ENCODE measurements at places on chromosomes 12 and 14.

DNA sequence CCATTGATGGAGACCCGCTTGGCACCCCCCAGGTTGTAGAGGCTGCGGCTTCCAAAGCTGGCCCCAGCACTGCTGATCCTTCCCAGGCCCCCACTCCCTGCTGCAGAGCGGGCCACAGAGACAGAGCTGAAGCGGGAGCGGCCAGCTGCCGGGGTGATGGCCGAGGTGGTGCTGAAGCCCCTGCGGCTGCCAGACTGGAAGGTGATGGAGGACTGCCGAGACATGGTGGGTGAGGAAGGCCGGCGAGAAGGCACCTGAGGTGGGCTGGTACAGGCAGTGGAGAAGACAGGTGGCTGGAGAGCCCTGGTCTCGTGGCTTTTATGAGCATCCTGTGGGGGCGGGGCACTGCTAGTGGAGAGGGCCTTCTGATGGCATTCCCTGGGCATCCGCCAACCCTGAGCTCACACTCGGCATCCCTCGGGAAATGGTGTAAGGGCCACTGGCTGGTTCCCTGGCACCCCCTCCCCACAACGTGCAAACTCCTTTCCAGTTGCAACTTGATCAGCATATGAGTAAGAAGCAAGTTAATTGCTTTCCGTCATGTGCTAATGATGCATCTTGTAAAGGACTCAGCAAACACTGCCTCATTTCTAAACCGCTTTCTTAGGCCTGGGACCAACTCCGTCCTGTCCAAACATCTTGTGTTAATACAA is at the start of gene KRT75:
Gene KRT75, minus strand, starts transcription at position 291 of the 653 bp plus-strand sequence. Its CDS starts 67 bp downstream, at position 224.
- no peak for DNase-seq

GRCh38 chr12:121632069-121632970 is 6.0 kb downstream of the ORAI1 start:
- no peak for DNase-seq

DNA sequence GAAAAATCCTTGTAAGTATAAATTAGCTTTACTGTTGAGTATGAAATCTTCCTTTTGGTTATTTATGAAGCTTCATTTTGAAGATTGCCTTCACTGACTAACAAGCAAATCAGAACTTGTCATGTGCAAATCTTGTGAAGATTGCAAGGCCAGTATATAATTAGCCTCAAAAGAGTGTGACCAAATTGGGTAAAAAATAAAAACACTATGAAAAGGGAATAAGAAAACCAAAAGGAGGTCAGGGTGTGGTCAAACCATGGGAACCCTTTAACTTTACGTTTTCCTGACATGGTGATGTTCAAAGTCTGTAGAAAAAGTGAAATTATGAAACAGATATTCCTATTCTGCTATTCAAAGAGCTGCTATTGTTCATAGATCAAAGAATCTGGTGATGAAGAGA is 230.3 kb downstream of the BCAT1 start:
- DNase-seq: no peak

GRCh38 chr12:27123642-27124041 is 41.3 kb upstream of the C12orf71 start:
- DNase-seq: no peak

- no peak for DNase-seq
These were observed 116.0 kb upstream of the LHX5 start for GRCh38 chr12:113587720-113588119.

DNA sequence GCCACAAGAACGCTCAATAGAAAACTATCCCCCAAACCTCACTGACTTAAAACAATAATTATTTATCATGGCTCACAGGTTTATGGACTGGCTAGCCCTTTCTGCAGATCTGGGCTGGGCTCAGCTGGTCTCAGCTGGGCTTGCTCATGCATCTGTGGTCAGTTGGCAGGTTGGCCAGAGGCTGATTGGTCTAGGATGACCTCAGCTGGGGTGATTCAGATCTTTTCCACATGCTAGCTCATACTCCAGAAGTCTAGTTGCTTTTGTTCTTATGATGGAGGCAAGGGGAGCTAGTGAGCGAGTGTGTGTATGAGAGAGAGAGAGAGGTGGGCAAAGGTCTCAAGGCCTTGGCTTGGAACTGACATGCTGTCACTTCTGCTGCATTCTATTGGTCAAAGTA is 181.2 kb upstream of the NRXN3 start:
- DNase-seq: peak; percentile 95

- DNase-seq: no peak
These were observed 2.3 kb downstream of the ARHGEF25 start for GRCh38 chr12:57613427-57614109.

DNA sequence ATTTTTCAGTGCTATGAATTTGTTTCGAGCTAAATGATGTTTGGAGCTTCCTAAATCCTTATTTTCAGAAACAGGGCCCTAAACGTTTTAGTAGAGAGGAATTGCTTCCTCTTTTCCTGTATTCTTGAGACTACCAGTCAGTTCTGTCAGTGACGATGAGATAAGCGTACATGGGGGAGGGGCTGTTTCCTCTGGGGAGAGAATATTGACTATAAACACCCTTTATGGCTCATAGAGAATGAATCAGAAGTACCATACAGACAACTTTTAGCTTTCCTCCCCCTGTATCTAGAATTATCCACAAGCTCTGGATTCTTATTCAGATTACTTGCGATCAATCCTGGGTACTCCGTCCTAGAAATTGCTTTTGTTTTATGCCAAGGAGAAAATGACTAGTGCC is 5.1 kb downstream of the TBK1 start:
- no peak for DNase-seq

DNA sequence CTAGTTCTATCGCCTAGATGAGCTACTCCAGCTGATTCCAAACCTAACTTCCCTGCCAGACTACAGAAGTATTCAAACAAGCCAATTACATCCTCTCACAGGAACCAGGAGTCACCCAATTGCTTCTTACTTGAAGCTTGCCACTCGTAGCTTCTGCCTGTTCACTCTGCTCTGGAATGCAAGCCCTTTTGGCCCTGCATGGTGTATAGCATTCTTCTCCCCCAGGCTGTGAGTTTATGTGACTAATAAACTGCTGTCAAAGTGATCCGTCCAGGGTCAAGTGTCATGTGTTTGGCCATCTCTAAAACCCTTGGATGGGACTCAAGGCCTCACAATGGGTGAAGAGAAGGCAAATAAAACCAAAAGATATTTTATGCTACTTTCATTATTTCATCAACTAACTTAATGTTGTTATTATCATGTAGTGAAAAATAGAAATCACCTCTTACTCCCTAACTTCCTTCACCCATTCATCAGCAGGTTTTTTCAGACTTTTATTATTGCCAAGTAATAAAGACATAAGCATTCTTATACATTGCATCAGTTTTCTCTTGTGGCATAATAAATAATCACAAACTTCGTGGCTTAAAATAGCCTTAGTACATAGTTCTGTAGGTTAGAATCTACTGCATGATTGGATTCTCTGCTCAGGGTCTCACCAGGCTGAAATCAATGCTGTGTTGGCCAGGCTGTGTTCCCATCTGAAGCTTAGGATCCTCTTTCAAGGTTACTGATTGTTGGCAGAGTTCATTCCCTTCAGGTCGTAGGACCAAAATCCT is 1981.7 kb upstream of the FLRT2 start:
- no peak for DNase-seq

DNA sequence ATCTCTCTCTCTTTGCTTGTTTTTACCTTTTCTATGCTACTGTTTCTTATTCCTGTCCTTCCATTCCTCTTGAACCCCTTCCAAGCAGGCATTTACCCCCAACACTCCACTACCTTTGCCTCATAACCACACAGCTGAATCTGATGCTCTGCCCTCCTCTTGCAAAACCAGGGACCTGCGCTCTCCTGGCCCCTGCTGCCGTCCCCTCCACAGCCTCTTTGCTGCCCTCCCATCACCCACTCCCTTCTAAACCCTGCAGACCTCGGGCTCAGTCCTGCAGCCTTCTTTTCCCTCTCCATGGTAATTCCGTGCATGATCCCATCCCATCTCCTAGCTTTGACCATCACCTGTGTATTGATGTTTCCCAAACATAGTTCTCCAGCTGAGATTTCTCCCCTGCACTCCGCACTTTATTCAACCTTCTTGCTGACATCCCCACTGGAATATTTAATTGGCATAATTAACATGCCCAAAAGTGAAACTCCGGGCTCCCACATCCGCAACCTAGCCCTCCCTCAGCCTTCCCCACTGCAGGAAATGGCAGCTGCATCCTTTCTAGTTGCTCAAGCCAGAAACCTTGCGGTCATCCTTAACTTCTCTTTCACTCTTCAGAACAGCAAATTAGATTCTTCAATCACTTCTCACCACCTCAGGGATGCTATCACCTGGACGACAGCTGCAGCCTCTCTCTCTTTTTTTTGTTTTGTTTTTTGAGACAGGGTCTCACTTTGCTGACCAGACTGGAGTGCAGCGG is 16.0 kb downstream of the FIGNL2 start:
- DNase-seq: no peak

- DNase-seq: no peak
These were observed 420.8 kb downstream of the CCDC91 start for GRCh38 chr12:28611115-28611435.

- no peak for DNase-seq
These were observed 162.4 kb downstream of the CAND1 start for GRCh38 chr12:67431411-67432020.

DNA sequence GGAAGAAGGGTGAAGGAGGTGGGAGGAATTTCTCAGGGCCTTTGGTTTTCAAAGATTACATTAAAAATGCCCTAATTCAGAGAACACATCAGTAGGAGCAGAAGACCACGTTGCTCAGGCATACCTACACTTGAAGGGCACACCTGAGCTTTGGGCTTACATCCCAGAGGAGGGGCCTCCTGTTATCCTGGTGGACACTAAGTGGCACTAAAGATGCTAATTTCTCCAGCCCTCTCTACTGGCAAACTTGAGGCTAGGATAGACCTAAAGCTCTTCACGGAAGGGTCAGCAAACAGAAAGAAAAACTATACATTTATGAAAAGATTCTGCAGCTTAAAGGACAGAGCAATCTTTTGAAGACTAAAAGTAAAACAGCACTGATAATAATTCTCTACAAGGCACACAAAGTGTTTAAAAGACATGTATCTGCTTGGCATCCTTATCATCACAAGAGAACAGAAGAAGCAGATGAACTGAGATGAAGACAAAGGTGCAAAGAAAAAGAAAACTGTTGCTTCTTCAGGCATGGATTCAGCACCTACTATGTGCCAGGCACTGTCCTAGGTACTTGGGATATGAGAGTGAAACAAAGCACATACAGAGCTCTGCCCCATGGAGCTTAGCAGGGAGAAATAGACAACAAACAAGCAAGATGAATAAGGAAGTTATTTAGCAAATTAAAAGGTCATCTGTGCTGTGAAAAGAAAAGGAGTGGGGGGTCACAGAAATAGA is 137.5 kb downstream of the NUAK1 start:
- DNase-seq: no peak

DNA sequence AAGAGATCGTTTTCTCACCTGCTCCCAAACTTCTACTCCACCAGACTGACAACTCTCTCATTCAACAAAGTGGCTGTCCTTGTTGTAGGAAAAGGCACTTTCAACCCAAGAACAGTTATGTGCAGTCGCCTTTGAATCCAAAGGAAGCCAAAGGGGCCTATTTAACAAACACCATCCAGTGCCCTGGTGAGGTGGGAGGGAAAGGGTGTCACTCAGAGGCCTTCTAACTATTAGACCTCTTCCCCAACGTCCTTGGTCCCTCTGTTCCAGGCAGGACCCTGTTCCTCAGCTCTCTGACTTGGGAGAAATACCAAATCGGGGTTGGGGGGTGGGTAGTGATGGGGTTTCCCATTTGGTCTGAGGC is 3.2 kb downstream of the SIX4 start:
- DNase-seq: no peak

DNA sequence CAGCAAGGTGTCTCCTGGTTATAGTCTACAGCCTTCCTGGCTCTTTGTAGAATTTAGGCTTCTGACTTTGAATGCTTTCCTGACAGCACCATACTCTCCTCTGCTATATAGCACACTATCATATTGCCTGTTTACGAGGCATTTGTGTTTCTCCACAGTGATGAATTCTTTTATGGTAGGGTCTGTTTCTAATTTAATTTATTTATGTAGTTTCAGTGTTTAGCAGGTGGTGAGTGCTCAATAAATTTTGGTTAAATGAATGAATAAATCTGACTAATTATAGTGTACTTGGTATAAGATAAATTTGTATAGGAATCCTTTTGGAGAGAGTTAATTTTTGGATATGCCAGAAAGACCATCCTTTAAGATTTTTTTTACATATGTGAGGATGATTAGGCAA is 115.3 kb downstream of the RAD51B start:
- no peak for DNase-seq

GRCh38 chr12:24591079-24591626 is 357.7 kb downstream of the BCAT1 start:
- DNase-seq: no peak

- peak; percentile 79 for DNase-seq
These were observed 5.8 kb downstream of the TMEM253 start for GRCh38 chr14:21106498-21107282.

DNA sequence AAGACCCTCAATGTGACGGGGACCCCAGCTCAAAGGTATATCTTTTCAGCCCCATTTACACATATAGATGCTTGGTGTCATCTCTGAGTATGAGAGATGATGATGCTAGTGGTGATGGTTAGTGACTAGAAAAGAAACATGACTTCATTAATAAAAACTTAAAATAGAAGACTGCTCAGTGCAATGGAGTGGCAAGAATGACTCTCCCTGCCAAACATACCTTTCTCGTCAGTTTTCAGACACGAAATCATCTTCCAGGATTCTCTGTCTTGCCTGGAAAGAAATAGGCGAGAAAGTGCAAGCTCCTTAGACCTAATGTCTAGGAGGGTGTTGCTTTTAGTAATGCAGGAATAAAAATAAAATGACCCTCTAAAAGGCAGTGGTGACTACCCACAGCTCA is 71.7 kb downstream of the TPH2 start:
- no peak for DNase-seq

DNA sequence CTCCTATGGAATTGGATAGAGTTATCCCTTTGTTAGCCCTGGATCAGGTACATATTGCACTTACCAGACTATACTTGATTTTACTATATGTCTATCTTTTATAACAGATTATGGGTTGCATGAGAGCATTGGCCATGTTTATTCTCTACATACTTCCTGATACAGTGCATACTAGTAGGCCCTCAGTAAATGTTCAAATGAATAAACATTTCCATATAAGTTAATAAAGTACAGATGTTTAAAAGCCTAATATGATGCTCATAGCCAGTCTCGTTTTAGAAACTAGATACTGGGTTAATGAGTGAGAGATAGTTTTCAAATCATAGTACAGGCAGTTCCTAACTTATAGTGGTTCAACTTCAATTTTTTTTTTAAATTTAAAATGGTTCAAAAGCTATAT is 39.5 kb upstream of the TOMM20L start:
- DNase-seq: no peak

DNA sequence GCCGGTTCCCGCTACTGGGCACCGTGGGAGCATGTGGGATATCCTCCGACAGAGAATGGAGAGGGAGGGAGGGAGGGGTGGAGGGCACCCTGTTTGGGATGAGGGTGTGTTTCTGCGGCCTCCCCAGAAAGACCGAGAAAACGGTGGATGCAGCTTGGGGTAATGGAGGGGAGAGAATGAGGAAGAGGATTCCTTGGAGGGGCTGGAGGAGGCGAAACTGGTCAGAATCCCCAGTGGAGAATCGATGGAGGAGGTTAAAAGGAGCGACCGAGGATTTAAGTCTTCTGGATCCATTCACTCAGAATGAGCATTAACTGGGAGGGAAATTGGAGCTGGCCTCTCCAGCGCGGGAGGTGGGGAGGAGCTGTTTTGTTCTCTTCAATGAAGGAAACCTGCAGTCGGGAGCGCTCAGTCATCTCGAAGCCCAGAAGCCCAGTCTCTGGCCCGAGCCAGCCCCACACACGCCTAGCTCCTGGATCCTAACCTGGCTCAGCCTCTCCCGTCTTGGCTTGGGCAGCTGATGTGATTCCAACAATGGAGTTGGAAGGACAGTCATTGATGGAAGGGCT is 581 bp downstream of the ARG2 start:
- no peak for DNase-seq

GRCh38 chr12:104215638-104216297 is at the start of gene TXNRD1:
Gene TXNRD1 (plus strand): TSS chr12:104215779. CDS start chr12:104215803, 24 bp downstream.
- DNase-seq: peak; percentile 52
